ENCODE measurements at places on chromosomes 4 and X.
A peak's percentile ranks its signal among the peaks of the same experiment; 100 is the strongest.

- DNase-seq, result no peak
Observed at GRCh38 chr4:13316354-13316753, 167.8 kb downstream of the RAB28 start.

DNA sequence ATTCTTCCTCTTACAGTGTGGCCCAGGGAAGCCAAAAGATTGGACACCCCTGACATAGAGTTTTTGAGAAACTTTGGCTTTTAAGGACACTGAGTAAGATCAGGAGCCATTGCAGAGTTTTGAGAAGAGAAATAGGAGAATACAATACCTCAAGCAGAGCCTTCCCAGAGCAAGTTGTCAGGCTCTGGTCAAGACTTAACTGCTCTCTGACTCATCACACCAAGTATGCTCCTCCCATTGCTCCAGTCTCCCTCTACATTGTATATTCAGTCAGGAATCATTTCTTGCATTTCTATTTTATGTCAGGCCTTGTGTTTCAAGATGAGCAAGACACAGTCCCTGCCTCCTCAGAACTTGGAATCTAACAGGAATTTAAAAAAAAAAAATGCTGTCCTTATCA is 176.4 kb upstream of the FMR1 start:
- no peak for DNase-seq

- DNase-seq, result no peak
Observed at GRCh38 chr4:42296196-42296595, 101.1 kb upstream of the SHISA3 start.

GRCh38 chr4:141541851-141542250 is 94.5 kb upstream of the IL15 start:
- DNase-seq, result no peak

GRCh38 chr4:84147831-84148230 is 351.3 kb downstream of the NKX6-1 start:
- DNase-seq, result no peak

DNA sequence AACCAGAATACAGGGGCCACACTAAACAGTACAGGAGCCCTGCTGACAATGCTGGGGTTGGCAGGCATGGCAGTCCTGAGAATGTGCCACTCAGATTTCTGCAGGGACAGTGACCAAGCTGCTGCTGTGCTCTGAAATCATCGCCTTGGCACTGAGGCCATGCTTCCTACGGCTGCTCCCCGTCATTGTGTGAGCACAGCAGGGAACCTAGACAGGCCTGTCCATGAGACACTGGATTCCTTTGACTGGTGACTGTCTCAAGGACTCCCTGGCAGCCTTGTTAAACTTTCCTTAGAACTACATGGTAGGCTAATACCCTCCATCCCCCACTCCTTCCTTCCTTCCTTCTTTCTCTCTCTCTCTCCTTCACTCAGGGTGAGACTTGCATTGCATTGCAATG is 111.4 kb downstream of the LUZP4 start:
- DNase-seq, result no peak

DNA sequence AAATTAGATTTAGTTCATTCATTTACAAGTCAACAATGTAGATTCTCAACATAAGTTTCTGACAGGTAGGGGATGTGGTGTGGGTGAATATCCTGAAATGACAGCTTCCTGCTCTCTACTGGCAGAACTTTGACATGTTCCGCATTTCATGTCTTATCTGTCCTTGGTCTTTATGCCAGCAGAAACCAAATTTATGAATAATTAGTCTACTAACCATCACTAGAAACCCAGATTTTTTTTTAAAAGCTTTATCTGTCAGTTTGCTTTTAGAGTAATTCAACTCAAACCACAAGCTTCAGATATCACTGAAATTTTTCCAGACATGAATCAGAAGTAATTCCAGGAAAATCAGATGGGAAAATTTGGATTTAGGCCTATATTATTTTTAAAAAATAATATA is 17.9 kb downstream of the COQ2 start:
- DNase-seq, result no peak

DNA sequence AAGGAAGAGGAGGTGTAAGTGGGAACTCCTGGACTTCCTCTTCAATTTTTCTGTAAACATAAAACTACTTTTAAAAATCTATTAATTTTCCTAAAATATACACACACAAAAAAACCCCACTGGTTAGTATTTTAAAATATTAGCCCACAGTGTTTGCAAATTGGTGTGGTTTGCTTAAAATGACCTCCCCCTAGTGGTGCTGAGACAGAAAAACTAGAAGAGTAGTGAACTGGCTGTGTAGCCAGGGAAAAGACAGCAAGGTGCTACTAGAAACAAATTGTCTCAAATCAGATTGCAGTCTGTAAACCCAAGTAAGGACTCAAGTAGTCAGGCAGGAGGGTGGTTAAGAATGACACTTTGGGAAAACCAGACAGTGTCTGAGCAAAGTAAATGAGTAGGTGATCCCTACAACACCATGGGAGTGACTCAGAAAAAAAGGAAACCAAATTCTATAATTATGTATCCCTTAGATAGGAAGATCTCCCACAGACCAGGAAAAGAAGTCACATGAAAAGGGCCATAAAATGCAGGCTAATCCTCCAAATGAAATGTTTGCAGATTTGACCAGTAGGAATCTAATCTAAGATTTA is 26.0 kb downstream of the AMTN start:
- no peak for DNase-seq

GRCh38 chrX:9495496-9495895 is 30.6 kb downstream of the TBL1X start:
- no peak for DNase-seq

DNA sequence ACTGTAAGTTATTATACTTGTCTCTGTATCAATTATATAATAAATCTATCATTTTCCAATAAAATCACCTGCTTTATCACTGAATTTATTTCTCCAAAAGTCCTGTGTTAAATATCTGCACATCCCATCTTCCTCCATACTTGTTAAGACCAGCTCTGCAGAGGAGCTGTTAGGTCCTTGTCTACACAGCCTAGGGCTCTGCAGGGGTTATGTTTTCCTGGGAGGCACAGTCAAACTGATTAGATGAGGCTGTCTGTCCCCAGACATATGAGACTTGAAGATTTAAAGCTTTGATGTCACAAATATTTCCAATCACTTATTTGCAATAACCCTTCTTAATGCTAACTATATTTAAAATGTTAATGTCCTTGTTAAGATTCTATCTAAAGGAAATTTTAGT is 446.8 kb downstream of the TRAM1L1 start:
- no peak for DNase-seq

GRCh38 chr4:128688033-128688721 is 121.3 kb upstream of the JADE1 start:
- no peak for DNase-seq

DNA sequence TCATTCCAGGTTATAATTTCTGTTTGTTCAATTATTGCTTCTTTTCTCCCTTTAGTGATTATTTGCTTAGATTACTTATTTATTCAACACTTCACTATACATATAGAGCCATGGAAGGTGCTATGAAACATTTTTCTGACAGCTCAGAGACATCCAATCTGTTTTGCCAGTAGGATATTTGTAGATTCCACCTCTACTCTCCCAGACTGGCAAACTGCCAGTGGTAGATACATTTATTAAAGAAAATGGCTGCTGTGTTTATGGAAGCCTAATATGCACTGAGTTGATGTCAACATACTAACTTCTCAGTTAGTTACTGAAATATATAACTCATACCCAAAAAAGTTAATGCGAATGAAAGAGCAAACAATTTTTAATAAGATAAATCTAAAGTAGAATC is 348.6 kb downstream of the TRAM1L1 start:
- DNase-seq, result no peak

- DNase-seq, result no peak
Observed at GRCh38 chr4:151227731-151228130, 49.2 kb upstream of the PRSS48 start.

DNA sequence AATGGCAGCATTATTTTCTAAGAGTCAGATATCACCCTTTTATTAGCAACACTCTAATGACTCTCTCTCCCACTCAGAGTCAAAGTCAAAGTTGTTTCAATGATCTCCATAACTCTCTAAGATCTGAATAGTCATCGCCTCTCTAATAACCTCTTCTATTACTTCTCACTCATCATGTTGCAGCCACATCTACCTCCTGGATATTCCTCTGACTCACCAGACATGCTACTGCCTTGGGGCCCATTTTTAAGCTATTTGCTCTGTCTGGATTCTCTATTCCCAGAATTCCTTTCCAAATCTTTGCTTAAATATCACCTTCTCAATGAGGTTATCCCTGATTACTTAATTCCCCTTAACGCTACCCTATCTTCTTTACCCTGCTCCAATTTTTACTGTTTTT is 391.8 kb upstream of the MAGEB16 start:
- no peak for DNase-seq

GRCh38 chr4:152850377-152850776 is 70.6 kb downstream of the ARFIP1 start:
- DNase-seq, result peak; percentile 24

- DNase-seq, result peak; percentile 35
Observed at GRCh38 chrX:24294619-24295018, 19.2 kb downstream of the SUPT20HL2 start.

DNA sequence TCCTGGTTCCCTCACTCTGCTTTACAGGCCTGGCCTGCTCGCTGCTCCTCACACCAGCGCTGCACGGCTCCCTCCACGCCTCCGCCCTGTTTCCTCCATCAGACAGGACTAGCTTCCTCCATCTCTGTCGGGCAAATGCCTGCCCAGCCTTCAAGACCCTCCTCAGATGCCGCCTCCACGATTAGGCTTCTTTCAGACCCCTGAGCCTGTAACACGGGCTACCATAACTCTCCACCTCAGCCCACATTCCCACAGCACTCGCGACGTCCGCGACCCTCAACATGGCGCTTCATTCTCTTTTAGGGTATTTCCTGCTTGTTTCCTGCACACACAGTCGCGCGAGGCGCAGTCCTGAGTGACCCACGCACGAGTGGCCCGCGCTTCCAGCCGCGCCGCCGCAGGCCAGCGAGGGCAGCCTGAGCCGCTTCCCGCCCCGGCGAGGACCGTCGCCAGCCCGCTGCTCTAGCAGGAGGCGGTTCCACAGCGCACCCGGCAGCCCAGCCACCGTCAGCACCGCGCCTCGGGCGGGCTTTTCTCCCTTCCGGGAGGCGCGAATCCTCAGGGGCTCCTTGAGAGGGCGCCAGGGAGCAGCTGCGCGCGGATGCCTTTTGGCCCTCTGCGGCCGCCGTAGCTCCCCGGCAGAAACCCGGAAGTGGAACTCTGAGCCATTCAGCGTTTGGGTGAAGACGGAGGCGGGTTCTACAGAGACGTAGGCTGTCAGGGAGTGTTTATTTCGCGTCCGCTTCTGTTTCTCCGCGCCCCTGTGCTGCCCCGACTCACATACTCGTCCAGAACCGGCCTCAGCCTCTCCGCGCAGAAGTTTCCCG is at the start of gene FRG1:
Gene FRG1 (plus strand): TSS at position 695 of the 827 bp plus-strand sequence. CDS start 138 bp downstream, outside the sequence.
- peak; percentile 90 for DNase-seq

Data from stimulated activated CD4-positive, alpha-beta T cell treated with anti-CD3 and anti-CD28 coated beads, Interleukin-15, amount 100 ng/mL, for 48 hours (primary cell).